Motor neuron (in vitro differentiated cells): ENCODE measurements at places on chromosomes 3 and 15. TPM values are rescaled to one million over a fixed set of nuclear protein-coding genes. Genes with fewer than 3 reads are reported as not detected.

The CKMT1B gene
- total RNA-seq: 1.0 and 1.4 TPM in 2 replicates

The ECE2 gene
- 0.10 and 0.65 TPM in 2 replicates for total RNA-seq

The PROS1 gene
- 18.6 and 19.5 TPM in 2 replicates for total RNA-seq

The SLC15A2 gene
- total RNA-seq: 2.2 and 3.0 TPM in 2 replicates

The LSG1 gene
- total RNA-seq: 42.3 and 42.7 TPM in 2 replicates

The AKAP13 gene
- 18.6 and 20.7 TPM in 2 replicates for total RNA-seq

The SEMA5B gene
- 18.5 and 21.3 TPM in 2 replicates for total RNA-seq

The SPG11 gene
- 40.0 and 40.4 TPM in 2 replicates for total RNA-seq

The CGNL1 gene
- total RNA-seq: 0.72 and 2.2 TPM in 2 replicates

The CCR5 gene
- 0.62 TPM in 1 of 2 replicates, not detected in the other for total RNA-seq

The EPHA6 gene
- 6.2 and 9.2 TPM in 2 replicates for total RNA-seq

The VPS33B gene
- 12.1 and 13.2 TPM in 2 replicates for total RNA-seq

The A4GNT gene
- total RNA-seq: 1.4 and 1.6 TPM in 2 replicates

The NPAP1 gene
- 0.52 and 0.63 TPM in 2 replicates for total RNA-seq
